Lower leg skin (tissue), 4 donors: ENCODE measurements at places on chromosomes 2 and 18.

DNA sequence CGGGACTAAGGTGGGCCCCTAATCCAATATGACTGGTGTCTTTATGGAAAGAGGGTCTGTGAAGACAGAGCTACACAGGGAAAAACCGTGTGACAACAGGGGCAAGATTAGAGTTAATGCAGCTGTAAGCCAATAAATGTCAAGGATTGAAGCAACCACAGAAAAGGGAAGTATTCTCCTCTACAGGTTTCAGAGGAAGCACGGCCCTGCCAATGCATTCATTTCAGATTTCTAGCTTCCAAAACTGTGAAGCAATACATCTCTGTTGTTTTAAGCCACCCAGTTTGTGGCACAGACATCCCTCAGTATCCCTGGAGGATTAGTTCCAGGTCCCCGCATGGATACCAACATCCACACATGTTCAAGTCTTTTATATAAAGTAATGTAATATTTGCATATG is 48.8 kb downstream of the SPP2 start:
- no peak for DNase-seq

- no peak for DNase-seq
These were observed 43.9 kb downstream of the CLIP4 start for GRCh38 chr2:29159125-29159524.

DNA sequence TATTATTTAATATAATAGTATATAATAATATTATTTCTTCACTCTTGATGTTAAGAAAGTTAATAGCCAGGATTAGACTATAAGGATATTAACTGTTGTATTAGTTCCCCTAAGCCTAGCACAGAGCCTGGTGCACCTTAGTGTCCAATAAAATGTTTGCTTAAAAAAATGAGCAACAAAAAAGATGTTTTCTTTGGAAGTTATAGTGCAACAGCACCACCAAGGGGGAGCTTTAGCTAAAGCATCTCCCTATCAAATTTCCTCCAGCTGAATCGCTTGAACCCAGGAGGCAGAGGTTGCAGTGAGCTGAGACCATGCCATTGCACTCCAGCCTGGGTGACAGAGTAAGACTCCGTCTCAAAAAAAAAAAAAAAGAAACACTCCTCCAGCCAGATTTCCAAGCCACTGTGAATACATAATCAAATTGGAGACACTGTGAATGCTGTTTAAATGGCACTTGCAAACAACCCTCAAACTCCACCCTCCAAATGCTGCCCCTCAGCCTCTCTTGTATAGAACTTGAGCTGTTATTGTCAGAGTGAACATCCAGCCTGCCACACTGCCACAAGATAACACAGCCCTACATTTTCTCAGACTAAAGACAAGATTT is 221.9 kb downstream of the DYM start:
- no peak for DNase-seq

DNA sequence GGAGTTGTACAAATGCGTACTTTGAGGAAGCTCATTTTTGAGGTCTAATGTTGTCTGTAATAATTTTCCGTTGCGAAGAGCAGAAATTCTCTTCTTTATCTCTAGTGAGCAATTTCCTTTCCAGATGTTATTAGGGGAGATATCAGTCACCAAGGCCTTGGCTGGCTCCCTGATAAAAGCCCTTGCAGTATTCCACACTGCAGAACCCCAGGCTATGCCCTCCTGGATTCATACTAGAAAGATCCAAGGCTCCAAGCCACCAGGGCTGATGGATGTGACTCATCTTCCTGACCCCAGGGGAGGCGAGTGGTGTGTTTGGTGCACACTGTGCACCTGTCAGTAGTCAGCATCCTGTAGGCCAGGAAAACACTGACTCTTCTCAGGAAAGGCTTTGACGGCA is 34.7 kb downstream of the INO80C start:
- no peak for DNase-seq

DNA sequence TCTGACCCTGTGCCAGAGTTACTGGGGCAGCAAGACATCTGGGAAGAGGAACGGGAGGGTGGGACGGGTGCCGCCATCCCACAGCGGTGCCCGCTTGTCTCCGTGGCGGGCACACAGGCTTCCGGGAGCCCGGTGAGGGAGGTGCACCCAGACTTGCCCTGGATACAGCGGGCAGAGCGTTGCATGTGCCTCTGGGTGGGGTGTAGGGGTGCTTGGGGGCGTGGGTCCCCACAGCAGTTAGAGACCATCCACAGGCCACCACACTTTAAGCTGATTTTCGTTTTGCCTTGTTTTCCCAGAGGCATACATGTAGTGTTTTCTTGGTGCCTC is 45.1 kb downstream of the SH3BP4 start:
- no peak for DNase-seq

GRCh38 chr2:61604433-61604832 is 66.3 kb upstream of the XPO1 start:
- DNase-seq = no peak

GRCh38 chr2:38892819-38893218 is 3.1 kb downstream of the ARHGEF33 start:
- DNase-seq = no peak

GRCh38 chr2:2738276-2738675 is 407.2 kb upstream of the MYT1L start:
- DNase-seq = no peak

DNA sequence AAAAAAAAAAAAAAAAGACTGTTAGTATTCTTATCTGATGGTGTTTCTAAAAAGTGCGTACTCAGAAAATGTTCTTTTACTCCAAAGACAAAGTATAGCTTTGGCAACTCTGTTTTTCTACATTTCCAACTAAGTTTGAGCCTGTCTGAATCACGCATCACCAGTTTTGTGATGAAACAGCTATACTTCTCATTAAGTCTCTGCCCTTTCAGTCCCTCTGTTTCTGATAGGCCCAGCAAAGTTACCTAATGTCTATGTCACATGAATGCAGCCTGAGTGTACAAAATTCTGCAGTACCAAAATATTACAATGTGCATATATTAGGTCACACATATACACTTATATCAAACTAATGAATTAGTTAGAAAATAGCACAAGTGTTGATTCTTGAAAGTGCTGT is 22.4 kb downstream of the TWSG1 start:
- no peak for DNase-seq

DNA sequence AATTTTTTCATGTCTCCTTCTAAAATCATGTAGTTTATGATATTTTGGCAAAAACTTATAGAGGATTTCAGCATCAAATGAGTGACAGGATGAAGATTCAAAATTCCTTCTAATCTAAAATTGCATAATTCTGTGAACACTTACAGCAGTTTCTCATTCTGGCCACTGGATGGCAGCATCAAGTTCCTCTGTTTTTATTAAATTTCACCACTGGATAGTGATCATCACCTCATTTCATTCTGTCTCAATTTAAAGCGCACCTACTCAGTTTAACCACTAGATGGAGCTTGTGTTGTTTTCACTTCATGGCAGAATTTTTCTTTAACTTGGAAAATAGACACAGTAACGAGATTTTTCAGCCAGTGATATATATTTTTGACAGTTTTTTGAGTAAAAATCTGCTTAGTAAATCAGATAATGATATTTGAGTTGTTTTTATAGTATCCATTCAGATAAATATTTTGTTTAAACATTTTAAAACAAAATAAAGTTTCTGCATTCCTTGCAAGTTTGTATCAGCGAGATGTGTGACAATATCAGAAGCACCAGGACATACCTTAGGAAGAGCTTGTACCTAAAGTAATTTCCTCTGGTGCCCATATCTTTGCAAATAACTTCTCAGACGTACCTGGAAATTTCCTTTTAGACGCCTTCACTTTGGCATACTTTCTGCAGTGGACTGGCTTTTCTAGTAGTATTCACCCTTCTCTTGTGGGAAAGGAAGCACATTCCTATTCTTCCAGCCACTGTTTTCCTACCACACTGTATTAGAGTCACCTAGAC is 94.7 kb upstream of the ARHGAP15 start:
- no peak for DNase-seq

- DNase-seq = no peak
These were observed 21.9 kb downstream of the SMAD2 start for GRCh38 chr18:47908592-47908991.

DNA sequence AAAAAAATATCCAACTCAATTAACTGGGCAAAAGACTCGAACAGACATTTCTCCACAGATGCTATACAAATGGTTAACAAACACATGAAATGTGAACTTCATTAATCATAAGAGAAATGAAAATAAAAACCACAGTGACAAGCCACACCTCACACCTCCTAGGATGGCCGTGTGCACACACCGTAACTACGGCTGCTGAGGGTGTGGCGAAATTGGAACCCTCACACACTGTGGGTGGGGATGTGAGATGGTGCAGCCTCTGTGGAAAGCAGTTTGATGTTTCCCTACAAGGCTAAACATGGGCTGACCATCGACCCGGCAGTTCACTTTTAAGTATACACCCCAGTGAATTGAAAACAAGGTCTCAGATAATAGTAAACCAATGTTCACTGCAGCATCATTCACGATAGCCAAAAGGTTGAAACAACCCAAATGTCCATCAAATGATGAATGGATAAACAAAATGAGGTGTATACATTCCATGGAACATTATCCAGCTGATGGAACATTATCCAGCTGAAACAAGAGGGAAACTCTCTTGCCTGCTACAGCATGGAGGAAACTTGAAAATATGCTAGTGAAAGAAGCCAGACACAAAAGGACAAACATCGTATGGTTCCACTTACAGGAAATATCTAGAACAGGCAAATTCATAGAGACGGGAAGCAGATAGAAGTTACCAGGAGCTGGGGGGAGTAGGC is 32.2 kb downstream of the ZAP70 start:
- DNase-seq = peak; percentile 65

DNA sequence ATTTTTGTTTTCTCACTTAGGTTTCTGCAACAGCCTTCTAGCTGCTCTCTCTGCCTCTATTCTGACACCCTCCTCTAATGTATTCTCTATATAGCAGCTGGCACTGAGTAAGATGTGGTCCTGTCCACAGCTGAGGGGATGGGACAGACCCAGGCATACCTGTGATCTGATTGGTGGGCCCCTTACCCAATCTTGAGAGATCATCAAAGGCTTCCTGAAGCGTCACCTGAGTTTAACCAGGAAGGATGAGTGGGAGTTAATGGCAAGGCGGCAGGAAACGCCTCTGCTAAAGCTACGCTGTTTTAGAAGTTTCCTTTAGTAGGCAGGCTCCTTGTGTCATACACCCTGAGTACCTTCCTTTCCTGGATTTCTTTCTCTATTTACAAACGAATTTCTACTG is 5.7 kb upstream of the TET3 start:
- DNase-seq = no peak

DNA sequence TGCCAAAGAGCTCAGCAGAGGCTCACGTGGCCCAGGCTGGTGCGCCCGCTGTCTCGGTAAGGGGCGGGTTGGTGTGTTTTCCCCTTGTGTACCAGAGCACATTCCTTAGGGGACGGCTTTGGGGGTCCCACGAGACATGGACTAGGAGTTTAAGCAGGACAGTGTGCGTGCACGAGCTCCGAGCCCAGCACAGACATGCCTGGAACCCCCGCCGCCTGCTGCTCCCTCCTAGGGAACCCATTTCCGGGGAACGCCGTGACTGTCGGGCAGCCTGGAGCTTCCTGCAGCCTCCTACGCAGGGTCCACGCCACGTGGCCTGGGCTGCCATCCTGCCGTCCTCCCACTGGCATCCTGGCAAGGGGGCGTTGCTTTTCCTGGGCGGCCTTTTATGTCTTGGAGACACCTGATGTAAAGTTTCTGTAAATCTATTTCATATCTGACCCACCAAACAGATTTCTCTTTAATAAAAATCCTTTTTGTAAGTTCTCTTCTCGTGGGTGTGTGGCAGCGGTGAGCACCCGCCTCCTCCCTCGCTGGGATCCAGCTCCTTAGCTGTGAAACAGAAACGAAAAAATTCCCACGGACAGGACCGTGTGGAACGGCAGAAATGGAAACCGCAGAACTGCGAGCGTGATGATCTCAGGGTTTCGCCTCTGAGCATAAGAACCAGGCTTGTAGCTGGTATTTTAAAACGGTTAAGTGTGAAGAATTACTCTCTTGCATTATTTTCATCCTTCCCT is 43.5 kb upstream of the KCNG2 start:
- DNase-seq = no peak

GRCh38 chr2:101121174-101121573 is 30.0 kb downstream of the TBC1D8 start:
- DNase-seq = no peak

- no peak for DNase-seq
These were observed 148.5 kb downstream of the CAMKMT start for GRCh38 chr2:44510246-44510645.

DNA sequence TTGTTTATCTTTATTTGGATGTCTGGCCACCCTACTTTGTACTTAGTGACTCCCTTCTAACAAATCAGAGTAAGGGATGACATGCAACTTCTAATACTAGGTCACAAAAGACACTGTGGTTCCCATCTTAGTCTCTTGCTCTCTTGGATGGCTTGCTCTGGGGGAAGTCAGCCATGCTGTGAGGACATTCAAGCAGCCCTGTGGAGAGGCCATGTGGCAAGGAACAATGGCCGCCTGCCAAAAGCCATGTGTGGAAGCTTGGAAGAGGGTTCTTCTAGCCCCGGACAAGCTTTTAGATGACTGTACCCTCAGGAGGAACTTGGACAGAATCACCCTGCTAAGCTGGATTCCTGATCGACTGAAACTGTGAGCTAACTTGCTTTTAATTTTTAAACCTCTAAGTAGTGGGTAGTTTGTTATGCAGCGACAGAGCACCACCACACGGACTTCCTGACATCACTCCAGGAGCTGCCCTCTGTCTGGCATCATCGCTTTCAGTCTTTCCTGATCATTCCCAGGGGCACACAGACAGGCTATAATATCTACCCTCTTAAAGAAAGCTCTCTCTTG is 116.8 kb upstream of the ODC1 start:
- DNase-seq = no peak

- peak; percentile 82 for DNase-seq
These were observed 97.6 kb downstream of the NDUFA10 start for GRCh38 chr2:239927424-239927981.

DNA sequence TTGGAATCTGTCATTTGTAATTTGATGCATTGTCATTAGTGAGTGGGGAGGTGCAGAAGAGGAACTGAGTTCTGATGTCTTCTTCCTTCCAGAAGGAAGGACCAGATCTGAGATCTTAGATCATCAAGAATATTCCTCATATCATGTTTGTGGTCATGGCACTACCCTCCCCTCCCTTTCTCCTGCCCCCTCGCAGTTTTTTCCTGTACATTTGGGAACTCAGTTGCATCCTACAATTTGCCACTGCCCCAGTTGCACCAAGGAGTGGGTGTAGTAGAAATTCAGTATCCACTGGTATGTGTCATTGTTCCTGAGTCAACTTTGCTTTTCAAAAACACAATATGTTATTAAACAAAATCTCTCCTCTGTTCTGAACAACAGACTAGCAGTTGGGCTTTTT is 26.6 kb upstream of the ACVR1 start:
- no peak for DNase-seq

DNA sequence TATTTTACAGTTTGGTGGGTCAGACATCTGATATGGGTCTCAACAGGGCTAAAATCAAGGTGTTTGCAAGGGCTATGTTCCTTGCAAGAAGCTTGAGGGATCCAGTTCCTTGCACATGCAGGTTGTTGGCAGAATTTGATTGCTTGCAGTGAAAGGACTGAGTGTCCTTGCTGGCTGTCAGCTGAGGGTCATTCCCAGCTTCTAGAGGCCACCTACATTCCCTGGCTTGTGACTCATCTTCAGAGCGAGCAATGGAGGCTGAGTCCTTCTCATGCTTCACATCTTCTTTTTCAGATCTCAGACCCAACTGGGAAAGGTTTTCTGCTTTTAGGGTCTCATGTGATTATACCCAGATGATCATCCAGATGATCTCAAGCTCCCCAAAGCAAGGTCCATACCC is 12.4 kb downstream of the MEX3C start:
- no peak for DNase-seq

- DNase-seq = no peak
These were observed 159.2 kb upstream of the SCN7A start for GRCh38 chr2:166653185-166653813.

- peak; percentile 73 for DNase-seq
These were observed 140.3 kb downstream of the CYP26B1 start for GRCh38 chr2:72007402-72007801.
